ENCODE measurements at places on chromosomes 6 and 20.
A peak's percentile ranks its signal among the peaks of the same experiment; 100 is the strongest.

GRCh38 chr6:33824461-33825154, 20.8 kb upstream of the MLN start:
- DNase-seq: no peak

GRCh38 chr6:152130441-152130840, 323.0 kb downstream of the ESR1 start:
- DNase-seq: no peak

- DNase-seq: no peak
These were observed 85.6 kb upstream of the KHDRBS2 start for GRCh38 chr6:62371453-62372210.

GRCh38 chr6:47300417-47300816, 9.3 kb downstream of the TNFRSF21 start:
- DNase-seq: no peak

GRCh38 chr6:69820438-69820837, 23.6 kb upstream of the LMBRD1 start:
- DNase-seq: no peak

DNA sequence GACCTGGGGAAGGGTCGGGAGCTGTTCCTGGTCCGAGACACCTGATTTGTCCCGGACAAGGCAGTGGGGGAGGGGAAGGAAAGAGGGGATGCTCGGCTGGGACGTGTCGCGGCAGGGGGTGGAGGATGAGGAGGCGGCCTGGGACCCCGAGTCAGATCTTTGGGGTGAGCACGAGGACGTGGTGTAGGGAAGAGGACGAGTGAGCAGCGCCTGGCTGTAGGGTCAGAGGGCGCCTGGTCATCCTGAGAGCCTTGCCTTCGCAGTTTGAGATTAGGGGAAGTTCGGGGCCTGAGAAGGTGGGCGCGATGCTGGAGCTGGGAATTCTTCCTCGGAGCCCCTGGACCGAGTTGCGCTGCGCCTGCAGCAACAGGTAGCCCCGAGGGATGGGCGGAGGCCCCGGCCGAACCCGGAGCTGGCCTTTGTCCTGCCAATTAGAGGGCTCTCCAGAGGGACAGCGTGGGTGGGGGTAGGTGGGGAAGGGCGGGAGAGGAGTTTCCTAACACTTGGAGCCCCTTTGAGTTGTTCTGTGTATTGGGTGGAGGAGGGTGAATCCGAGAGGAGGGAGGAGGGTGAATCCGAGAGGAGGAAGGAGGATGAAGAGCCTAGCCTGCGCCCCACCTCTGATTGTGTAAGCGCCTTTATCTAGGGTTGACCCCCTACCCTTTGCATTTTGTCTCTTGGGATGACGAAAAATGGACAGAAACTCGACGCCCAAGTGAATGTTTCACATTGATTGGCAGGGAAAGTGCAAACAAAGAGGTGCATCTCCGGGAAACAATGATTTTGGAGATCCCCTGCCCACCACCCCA, 72.0 kb downstream of the SOX4 start:
- DNase-seq: no peak

GRCh38 chr20:8208226-8208625, 76.2 kb downstream of the PLCB1 start:
- DNase-seq: no peak

DNA sequence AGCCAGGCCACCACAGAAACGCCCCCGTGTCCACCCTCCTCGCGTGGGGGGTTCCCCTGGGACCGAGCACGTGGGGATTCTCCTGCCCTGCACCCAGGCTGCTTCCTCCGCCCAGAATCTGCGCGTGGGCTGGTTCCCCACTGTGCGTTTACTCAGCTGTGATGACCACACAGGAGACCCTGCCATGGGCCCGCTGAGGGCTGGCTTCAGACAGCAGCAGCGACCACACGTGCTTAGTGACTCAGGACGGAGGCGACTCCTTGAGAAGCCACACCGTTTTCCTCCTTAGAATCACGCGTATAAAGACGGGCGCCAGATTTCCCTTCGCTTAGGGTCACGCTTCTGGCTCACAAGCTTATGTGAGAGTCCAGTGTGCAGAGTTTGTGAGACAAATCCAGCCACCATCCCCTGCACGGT, 63.9 kb upstream of the PDE10A start:
- no peak for DNase-seq

- DNase-seq: no peak
These were observed 164.8 kb upstream of the BMP5 start for GRCh38 chr6:56040223-56040622.

- no peak for DNase-seq
These were observed 10.1 kb upstream of the SCUBE3 start for GRCh38 chr6:35203680-35204079.

DNA sequence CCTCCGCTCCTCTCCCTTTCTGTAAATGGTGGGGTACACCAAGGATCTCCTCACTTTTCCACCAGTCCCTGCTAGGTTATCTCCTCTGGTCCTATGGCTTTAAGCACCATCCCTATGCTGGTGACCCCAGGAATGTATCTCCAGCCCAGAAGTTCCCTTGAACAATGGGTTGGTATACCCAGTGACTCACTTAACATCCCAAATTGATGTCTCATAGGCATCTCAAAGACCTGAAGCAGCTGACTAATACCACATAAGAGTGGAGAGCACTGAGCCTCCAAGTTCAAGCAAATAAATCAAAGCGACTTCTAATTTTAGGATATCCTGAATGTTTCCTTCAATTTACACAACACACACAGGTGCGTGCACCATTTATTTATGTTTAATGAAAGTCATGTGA, 48.3 kb downstream of the ADGRF1 start:
- no peak for DNase-seq

GRCh38 chr20:7654231-7654630, 286.0 kb downstream of the HAO1 start:
- no peak for DNase-seq

DNA sequence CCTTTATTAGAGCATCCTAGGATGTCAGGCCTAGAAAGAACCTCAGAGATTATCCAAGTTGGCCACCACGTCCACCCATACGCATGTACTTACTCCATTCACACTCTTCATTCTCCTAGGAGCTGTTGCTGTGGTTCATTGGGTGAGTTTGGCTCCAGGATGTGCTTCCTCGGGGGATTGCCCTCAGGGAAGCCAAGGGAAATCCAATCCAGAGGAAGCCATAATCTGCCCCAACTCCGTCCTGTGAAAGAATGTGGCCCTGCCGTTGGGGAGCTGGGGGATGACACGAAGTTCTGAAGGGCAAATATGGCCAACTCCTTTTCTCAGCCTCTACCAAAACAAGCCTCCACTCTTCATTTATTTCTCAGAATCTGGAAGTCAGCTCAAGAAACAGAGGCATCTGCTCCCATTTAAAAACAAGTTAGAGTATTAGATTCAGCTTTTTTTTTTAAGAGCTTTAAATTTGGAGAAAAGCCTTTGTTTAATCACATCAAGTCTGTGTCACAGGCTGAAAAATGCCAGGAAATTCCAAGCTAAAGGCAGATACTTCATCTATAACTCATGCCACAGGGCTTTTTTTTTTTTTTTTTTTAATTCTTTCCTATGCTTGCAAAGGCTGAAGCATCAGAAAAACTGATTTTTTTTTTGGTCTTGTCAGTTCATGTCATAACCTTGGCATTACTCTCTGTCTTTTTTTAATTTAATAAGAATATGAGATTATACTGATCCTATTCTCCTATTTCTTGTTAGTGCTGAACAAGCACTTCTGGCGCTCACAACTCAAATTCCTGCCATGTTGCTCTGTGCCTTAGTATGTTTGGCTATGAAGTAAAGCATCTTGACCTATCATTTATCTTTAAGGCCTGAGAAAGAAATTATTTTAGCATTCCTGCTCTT, 480.9 kb upstream of the MARCKS start:
- no peak for DNase-seq

DNA sequence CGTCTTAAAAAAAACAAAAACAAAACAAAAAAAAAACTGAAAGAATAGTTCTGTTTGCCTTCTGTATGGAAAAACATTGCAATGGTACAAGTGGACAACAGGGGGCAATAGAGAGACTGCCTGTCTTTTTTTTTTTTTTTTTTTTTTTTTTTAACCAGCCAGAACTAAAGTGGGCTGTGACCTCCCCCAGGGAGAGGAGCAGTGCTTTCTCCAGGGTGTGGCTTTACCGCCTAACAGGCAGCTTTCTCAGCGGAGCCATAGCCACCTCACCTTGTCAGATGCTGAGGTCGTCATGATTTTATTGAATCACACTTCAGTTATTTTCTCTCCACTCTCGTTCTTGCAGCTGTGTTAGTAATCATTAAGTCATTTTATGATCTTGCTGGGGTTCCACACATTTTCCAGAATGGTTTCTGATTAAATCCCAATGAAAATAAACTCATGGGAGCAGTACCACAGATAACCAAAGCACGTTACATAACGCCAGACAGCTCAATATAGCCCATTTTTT, 78.4 kb downstream of the GMPR start:
- peak; percentile 64 for DNase-seq

GRCh38 chr6:160029525-160029924, 60.6 kb downstream of the IGF2R start:
- DNase-seq: no peak

DNA sequence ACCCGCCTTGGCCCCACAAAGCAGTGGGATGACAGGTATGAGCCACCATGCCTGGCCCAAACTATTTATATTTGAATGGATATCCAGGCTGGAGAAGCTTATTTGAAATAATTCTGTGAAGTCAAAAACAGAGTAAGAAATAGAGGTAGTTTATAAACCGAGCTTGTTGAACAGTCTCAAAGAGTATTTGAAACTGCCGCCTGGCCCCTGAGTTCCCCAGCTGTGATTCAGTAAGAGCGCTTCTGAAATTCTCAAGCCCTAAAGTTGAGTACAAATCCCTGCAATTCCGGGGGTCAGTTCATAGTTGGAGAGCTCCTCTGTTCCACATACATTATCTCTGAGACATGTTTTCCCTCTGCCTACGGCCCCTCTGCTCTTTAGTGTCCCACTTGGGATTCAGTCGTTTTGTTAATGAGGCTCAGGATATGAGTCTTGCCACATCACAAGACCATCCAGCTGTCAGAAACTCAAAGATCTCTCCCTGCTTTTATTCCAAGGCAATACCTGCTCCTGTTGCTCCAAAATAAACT, 127.8 kb downstream of the SOD2 start:
- DNase-seq: no peak

GRCh38 chr6:32982084-32982701, 13.8 kb downstream of the BRD2 start:
- DNase-seq: no peak

DNA sequence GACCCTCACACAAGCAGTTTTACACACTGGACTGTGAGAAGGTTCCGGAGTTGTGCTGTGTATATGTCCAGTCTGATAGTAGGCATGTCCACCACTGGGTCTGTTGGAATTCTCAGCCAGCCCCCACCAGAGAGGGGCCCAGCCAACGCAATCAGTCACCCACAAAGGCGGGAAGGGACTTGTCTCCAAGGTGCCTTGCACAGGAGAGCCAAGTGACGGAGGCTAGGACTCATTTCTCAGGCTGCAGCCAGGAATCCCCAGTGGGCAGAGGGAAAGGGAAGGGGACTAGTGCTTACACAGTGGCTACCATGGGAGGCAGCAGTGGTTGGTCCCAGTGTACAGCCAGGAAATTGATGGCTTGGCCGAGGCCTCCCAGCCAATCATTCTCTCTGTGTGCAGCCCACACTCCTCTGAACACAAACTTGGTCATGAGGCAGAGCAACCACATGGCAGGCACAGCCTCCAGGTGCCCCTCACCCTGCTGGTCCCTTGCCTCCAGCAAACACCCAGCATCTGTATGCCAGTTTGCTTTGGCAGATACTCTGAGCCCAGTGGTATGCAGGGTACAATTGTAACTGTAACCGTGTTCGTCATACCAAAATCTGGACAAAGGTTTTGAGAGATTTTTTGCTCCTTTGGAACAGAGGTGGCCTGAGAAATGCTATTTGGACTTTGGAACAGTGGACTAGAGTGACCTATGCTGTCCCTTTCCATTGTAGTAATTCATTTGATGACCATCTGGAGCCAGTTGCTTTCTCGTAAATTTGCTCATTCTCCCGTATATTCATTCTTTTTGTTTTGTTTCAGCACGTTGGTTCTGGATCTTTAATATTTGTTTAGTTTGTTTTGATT, 72.9 kb upstream of the MYL9 start:
- DNase-seq: no peak

GRCh38 chr20:22070610-22071058, 365.2 kb downstream of the PAX1 start:
- no peak for DNase-seq

DNA sequence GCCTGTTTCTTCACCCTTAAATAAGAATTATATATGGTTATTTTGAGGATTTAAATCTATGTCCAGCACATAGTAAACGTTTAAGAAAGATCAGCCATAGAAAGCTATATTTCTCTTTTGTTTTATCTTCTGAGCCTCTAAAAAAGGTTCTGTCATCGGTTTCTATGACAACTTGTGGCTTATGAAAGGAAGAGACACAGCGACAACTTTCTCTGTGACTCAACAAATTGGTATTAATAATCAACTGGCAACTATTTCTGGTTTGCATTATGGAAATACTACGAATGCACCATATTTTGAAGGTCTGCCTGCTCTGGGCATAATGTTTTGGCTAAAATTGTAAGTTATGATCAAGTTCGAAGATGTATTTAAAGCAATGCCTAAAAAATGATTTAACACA, 751.0 kb downstream of the CD109 start:
- DNase-seq: no peak

DNA sequence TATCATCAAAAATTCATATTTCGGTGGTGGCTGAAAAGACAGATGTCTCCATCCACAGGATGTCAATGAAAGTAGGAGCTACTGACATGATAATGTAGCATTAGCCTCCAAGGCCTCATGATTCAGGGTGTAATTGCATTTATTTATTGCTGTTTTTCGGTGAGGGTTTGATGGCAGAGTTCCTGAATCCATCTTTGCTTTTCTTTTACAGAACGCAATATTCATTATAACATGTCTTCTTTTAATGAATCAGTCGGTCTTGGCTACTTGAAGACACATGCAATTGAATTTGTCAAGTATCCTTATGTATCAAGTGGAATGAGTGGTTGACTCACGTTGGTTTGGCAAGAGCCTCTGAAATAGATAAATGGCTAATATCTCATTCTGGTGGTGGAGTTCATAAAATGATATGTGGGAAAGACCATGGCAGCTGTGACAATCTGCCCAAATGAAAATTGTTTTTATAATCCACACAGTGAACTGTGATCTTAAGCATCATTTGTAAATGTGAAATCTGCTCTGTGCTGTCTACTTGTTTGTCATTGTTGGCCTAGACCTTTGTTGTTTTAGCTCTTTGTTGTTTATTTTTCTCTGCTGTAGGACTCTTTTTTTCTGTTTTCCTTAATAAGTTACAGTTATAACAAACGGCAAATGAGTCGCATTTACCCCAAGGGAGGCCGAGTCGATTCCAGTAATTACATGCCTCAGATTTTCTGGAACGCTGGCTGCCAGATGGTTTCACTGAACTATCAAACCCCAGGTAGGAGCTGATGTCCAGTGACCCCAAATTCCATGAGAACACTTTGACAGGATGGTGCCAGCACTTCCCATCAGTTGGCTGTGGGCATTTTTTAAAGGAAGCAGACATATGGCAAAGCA, 105.7 kb upstream of the LAMP5 start:
- DNase-seq: no peak

Data from CD4-positive, CD25-positive, alpha-beta regulatory T cell (primary cell).